ENCODE measurements at places on chromosomes 1 and 21. TPM values are rescaled to one million over a fixed set of nuclear protein-coding genes. Genes with fewer than 3 reads are reported as not detected.
A peak's percentile ranks its signal among the peaks of the same experiment; 100 is the strongest.

Gene HHIPL2
- total RNA-seq = 0.07 TPM

Gene FLG2
- total RNA-seq = not detected

Gene IFNLR1
- not detected for total RNA-seq

DNA sequence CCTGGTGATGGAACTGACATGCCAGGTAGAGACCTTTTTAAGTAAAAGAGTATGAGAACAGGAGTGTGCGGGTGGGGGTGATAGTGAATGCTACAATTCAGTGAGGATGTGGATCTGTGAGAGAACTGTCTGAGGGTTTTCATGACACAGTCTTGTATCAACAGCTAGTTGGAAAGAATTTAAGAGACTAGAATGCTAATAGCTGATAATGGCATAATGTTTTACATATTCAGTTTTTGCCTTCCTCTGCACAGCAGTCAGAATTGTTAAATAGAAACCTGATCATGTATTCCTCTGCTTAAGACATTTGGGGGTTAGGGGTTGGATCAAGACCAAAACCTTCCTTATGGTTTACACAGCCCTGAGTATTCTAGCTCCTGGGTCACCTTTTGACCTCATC, 152.8 kb upstream of the ZRANB2 start:
- DNase-seq = no peak
- no peaks in the 10 kb centered on the region for H3K36me3 ChIP-seq
- no peaks in the 10 kb centered on the region for H3K27me3 ChIP-seq

GRCh38 chr1:119600976-119601375, 47.1 kb downstream of the ZNF697 start:
- no peak overlapping the region for H3K27ac ChIP-seq
- no peak overlapping the region for H3K4me3 ChIP-seq
- H3K4me1 ChIP-seq = no peaks in the 10 kb centered on the region
- no peak for DNase-seq
- H3K27me3 ChIP-seq = no peaks in the 10 kb centered on the region
- H3K36me3 ChIP-seq = no peaks in the 10 kb centered on the region

DNA sequence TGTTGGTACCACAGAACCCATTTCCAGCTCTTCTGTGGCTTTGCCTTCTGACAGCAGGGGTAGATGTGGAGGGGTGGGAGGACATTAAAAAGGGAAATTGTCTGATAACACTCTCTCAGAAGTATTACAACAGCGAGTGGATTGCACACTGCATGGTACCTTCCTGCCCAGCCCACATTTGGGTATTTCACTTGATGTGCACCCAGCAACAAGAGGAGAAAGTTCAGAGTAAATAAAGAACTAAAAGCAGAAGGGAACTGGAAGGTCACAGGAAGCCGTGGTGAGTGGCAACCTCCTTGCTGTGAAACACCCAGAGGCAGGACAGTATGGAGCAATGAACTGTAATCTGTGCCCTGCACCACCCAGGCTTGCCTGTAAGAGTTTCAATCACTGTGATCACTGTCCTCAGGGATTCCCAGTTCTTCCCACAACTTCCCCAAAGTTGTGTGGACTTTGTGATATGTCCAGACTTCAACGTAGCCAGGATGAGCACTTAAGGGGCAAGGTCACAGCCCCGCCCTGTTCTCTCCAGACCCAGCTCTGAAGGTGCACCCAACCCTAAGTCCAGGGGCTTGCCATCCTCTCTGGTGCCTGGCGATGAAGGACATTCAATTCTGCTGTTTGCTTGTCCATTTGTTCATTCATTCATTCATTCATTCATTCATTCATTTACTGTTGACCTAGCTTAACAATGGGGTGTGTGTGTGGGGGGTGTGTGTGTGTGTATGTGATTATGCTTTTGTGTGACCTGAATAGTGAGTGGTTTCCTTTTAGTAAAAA, 18.7 kb upstream of the F5 start:
- no peak overlapping the region for H3K4me3 ChIP-seq
- H3K27me3 ChIP-seq = no peaks in the 10 kb centered on the region

Gene TMEM82
- total RNA-seq = not detected

Gene AGL
- 15.5 TPM for total RNA-seq

DNA sequence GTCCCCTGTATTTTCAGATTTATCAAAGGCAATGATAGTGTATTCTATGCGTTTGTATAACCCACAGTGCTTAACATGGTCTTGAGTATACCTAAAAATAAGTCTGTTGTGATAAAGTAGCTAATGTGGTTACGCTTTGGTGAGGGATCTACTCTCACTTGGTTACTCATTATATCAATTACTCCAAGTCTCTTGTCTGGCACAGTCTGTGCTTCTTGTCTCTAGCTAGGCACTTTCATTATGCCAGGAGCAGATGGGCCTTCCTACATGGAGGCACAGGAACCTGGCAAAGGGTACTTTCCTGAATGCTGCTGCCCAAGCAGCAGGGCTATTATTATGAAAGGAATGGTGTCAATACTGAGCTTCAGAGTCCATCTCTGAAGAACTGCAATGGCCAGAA, 4.2 kb upstream of the PTPN22 start:
- no peaks in the 10 kb centered on the region for H3K27me3 ChIP-seq
- no peak for DNase-seq
- H3K27ac ChIP-seq = no peak overlapping the region
- H3K36me3 ChIP-seq = no peaks in the 10 kb centered on the region
- no peaks in the 10 kb centered on the region for H3K4me1 ChIP-seq

- H3K36me3 ChIP-seq = no peaks in the 10 kb centered on the region
- H3K27ac ChIP-seq = no peak overlapping the region
- DNase-seq = peak; percentile 82
- H3K27me3 ChIP-seq = no peaks in the 10 kb centered on the region
Measured at GRCh38 chr1:27097484-27097917, 57.4 kb downstream of the SLC9A1 start.

Gene JAM2
- 34.3 TPM for total RNA-seq

Gene TXLNA
- total RNA-seq = 22.3 TPM

Data from uterus (tissue), 4 donors.